Activated CD4-positive, alpha-beta T cell treated with anti-CD3 and anti-CD28 coated beads, Interleukin-2, amount 50 U/mL, for 4 hours (primary cell): ENCODE measurements at places on chromosomes 2 and 18.

DNA sequence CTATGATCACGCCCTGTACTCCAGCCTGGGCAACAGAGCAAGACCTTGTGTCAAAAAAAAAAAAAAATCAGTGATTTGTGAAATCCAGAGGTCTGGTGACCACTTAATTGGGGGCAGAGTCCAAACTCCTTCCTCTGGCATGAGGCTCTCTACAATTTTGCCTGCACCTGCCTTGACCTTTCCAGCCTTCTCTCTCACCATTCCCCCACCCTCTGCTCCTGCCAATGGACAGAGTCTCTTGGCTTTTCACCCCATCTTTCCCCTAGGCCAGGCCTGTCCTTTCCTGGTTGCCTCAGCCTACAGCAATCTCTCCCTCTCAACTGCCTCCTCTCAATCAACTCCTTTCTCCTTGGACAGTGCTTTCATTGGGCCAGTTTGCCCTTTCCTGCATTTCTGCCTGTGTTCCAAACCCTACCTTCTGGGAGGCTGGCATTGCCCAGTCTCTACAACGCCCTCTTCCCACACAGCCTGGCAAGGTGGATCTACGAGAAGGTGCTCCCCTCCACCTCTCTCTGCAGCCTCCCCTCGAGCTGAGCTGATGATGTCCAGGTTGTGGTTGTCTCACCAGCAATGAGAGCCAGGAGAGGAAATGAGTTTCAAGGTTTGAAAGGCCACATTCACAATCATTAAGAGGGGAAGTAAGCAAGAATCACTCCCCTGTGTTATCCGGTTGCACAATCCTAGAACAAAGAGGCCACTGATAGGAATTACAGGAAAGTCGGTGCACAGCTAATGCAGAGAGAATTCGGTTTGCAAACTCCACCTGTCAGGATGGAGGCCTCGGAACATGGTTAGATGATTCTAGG is 39.5 kb upstream of the NPAS2 start:
- no peak for DNase-seq

DNA sequence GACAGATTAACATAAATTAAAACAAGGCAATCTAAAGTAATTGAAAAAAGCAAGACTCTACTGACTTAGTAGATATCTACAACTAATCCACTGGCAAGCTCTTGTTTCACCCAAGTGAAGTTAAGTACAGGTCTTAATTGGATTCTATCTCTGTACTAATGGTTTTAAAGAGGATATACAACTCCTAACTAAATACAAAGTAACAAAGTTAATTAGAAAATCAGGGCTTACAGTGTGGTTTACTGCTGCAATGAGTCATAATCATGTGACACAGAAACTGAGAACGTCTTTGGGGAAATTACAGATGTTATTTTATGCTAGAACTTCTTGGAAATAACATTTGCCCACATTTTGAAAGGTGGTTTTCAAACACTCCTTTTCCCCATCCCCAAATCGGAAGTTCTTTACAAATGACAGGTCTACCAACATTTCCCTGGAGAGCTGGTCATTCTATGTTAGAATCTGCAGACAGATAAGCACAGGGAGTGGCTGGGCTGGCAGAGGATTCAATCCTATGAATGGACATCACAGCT is 245.3 kb downstream of the STK39 start:
- no peak for DNase-seq

GRCh38 chr18:60182223-60182622 is 190.4 kb downstream of the MC4R start:
- DNase-seq: no peak

- no peak for DNase-seq
Observed at GRCh38 chr2:128638341-128639119, 319.9 kb upstream of the HS6ST1 start.

- no peak for DNase-seq
Observed at GRCh38 chr2:219497495-219498279, 1.0 kb upstream of the GMPPA start.

GRCh38 chr18:39840856-39841481 is 2114.1 kb upstream of the PIK3C3 start:
- no peak for DNase-seq

DNA sequence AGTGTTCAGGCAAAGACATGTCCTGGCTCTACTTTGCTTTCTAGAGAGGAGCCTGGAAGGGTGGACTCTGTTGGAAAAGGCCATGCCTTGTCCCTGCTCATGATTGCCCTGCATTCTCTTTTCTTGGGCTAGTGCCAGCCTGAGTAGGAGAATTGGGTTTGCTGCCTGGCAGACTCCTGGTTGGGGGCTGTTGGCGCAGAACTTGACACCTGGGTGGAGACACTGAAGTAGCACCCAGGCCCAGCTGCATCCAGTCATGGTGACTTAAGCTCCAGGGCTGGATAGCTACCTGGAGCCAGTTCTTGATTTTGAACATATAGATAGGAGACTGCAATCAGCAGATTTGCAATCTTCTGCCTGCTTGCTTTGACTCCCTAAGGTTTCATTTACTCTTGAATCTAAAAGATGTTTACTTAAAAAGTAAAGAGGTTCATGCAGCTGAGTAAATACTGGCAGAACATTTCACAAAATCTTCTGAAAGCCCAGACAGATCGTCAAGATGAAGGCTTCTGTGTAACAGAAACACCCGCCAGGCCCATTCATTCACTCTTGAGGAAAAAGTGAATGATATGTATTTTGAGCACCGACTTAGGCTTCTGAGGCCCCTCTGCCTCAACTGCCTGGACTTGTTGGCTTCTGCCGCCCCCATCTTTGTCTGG is 38.0 kb upstream of the YWHAQ start:
- DNase-seq: no peak

DNA sequence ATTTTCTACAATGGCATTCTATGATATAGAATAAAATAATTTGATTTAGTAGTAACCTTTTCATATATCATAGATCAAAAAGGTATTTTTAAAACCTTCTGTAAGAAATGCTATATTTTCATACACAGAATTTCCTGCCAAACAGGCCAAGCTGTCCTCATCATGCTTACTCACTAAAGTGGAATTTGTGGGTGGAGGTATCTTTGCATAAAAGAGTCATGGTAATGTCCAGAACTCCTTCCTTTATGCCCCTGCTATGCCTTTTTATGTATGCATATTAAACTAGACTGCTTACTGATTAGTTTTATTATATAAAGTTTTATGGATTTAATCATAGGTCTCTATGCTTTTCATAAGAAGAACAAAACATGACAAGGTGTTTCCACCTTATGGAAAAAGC is 27.5 kb upstream of the MARCHF7 start:
- DNase-seq: no peak

DNA sequence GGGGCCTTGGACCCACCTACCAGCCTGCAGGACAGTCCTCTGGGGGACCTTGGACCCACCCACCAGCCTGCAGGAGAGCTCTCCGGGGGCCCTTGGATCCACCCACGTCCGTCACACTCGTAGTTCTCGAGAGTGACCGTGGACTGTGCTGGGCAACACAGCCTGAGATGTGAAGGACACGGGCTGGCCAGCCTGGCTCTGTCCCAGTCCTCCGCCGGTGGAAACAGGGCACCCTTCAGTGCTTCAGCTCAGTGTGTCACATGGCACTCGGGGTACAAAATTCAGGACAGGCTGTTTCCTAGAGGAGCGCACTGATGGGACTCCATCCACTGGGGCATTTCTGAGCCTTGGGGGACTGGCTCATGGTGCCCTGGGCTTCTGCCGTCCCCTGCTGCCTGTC is 212.0 kb downstream of the TWIST2 start:
- DNase-seq: no peak

- DNase-seq: no peak
Observed at GRCh38 chr18:42654556-42654955, 460.9 kb downstream of the RIT2 start.

DNA sequence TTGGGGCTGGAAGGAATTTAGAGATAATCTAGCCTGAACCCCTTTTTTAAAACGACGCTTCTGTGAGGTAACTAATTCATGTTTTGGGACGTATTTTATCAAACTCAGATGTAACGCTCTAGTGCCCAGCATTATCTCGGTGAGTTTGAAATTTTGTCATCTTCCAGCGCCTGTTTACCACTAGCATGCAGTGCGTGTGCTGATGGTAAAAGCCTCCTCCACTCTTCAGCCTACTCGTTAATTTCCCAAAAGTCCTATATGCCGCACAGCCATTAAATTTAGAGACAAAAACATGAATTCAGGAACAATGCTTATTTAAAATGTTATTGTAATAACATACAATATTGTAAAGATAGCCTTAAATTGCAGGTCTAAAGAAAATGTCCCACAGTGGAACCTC is 2.8 kb downstream of the ZCCHC2 start:
- no peak for DNase-seq

DNA sequence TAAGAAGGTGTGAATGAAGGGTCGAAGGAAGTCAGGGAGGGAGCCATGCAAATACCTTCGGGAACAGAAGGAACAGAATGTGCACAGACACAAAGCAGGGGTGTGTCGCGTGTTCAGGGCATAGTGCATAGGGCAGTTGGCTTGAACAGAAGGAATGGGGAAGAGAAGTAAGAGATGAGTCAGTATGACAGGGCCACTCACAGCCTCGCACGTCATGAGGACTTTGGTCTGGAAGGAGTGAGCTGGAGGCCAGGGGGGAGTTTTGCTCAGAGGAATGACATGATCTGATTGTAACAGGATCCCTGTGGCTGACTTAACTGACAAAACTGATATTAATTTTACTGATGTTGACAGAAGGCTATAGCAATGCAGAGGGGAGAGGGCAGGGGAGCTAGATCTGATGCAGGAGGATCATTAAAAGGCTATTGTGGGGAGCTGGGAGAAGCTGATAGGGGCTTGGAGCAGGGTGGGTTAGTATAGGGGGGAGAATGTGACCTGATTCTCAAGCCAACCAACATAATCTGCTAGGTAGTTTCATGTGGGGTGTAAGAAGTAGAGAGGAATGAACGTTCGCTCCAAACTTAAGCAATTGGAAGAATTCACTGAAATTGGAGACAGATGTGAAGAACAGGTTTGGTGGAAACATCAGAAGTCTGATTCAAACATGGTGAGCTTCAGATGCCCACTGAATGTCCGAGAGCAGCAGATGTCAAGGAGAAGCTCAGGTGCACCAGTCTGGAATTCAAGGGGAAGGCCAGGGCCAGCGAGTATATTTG is 60.4 kb upstream of the COPS8 start:
- DNase-seq: no peak

DNA sequence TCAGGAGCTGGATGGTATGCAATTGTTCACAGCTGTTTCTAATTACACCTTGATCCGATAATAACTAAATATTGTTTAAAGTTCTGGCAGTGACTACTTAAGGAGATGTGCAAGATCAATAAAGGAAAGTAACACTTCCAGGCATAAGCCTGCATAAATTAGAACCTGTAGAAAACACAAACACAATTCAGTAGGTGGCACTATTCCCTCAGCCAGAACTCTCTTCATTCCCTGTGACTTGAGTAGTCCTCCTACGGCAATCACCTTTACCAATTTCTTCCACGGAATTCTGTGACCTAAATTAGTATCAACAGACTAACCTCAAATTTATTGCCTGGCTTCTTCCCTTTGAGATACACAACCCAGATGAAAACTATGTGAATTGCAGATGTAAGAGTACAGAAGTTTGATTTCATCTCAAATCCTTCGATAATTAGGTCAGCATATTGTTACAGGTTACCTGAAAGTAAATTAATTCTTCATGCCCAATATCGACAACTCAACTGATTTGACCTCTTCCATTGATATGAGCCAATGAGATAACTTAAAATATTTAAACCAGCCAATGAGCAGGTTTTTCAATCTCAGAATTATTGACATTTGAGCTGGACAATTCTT is 137.8 kb downstream of the PID1 start:
- DNase-seq: no peak

DNA sequence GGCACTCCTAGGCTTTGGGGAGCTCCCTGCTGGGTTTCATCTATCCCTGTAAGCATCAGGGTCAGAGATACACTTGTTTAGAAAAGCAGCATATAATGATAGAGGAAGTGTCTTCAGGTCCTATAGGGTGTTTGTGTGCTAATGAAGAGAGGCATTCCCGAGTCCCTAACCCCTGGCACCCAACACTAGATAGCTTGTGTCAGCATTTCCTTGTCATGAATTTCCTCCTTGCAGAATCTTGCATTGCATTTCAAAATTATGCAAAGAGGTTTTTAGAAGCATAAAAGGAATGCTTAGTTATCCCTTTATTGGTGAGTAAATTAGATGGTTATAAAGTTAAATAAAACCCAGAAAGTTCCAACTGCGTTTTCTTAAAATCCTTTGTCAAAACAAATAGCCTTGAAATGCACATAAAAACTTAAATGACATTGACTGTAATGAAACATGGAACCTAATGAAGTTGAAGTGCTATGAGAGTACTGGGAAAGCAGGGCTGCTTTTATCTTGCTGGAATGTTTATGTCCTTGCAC is 63.7 kb upstream of the LHCGR start:
- no peak for DNase-seq

DNA sequence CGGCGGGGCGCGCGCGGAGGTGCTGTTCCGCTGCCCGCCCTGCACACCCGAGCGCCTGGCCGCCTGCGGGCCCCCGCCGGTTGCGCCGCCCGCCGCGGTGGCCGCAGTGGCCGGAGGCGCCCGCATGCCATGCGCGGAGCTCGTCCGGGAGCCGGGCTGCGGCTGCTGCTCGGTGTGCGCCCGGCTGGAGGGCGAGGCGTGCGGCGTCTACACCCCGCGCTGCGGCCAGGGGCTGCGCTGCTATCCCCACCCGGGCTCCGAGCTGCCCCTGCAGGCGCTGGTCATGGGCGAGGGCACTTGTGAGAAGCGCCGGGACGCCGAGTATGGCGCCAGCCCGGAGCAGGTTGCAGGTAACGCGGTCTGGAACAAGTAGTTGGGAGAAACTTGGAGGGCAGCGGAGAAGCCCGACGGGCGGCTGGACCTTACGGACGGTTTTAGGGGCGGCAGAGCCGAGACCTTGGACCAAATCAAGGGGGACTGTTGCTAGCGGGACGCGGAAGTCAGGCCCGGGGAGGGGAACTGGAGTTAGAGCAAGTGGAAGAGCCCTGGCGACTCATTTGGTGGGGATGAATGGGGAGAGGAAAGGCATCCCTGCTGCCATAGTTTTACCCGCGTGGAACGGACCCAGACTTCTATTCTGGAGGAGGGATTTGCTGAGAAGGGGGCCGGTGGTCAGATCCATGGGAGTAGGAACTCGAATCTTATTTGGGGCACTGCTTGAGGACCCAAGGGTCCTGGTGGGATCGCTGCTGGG is 573 bp downstream of the IGFBP2 start:
- no peak for DNase-seq

DNA sequence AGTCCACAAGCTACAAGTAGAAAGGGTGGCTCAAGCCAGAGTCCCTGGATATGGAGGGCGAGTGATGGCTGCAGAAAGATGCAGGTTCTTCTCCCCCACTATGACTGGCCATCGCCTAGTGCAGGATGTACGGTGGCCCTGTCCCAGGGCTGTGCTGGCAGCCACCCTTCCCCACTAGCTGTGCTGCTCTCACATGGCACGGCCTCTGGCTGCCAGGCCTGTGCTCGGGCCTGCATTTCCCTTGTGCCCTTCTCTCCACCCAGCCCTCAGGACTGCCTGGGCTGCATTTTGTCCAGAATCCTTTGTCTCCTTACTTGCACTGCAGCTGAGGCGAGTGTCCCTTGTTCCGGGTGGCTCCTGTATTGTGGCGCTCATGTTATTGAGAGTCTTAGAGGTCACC is 1.6 kb upstream of the RAMP1 start:
- no peak for DNase-seq

DNA sequence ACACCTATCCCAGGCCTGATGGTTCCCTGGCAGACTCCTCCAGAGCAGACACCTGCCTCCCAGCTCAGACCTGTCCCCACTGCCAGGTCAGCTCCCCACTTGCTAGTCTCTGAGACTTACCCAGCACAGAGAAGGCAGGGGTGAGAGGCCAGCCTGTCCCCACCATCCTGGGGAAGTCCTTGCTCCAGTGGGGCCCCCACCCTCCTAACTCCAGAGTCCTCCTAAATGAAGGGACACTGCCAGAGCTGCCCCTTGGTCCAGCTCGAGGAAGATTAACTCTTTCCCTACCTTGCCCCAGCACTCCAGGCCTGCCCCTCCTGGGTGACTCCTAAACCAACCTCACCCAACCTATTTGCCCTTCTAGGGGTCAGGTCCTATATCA is 30.4 kb upstream of the TNS1 start:
- no peak for DNase-seq
